Naive thymus-derived CD8-positive, alpha-beta T cell (primary cell): ENCODE measurements at places on chromosomes 1 and 21.

- no peak for DNase-seq
Measured at GRCh38 chr1:55399346-55399745, 184.2 kb upstream of the USP24 start.

DNA sequence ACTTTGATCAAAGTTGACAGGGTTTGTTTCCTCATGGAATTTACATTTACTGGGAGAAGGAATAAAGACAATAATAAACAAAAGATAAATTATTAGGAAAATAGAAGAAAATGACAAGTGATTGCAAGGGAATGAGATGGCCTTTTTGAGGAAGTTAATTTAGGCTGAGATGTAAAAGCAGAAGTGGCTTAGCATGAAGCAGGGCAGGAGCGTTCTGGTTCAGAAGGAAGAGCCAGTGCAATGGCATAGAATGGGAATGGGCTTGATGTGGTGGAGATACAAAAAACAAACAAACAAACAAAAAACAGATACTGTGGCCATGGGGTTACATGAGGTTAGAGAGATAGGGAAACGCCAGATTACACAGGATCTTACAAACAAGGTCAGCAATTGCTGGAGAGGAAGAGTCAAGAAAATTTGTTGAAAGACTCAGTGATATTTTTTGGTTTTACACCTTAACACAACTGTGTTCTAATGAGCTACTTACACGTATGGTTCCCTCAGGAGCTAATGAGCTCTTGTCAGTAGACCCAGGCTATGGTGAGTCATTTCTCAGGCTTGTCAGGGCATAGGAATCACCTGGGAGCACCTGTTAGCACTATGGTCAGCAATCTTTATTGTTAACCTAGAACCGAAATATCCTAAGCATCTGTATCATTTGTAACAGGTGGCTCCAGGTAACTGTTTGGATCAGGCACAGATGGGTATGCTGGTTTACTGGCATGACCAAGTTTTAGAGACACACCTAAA is 8.7 kb upstream of the CADM3 start:
- DNase-seq, result no peak

DNA sequence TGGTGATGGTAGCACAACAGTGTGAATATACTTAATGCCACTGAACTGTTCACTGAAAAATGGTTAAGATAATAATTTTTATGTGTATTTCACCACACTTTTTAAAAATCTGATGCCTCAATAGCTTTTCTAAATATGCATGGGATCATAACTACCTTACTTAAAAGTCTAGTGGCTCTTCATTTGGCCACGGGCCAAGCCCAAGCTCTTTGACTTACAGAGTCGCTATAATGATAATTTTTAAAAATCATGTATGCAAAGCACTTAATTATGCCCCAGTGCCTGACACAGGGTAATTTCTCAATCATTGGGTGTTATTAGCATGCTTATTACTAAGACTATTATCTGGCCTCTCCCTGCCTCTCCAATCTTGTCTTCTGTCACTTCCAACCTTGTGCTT is 7.6 kb upstream of the CNN3 start:
- DNase-seq, result no peak

DNA sequence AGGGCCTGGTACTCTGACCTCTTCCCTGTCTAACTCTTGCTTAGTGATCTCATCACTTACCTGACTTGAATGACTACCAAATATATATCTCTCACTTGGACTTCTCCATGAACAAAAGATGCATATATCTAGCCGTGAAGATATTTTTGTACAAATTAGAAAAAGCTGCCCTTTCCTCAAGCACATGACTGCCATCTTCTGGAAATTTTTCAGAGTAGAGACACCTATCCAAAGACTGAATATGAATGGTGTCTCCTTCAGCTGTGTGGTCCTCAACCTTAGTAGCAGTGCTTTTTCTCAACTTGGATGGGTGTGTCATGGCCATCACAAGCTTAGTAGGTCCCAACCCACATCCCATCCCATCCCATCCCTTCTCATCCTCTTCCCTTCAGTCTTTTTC is 142.3 kb downstream of the DNM3 start:
- no peak for DNase-seq

- no peak for DNase-seq
Measured at GRCh38 chr1:48500541-48501450, 28.8 kb upstream of the SPATA6 start.

- no peak for DNase-seq
Measured at GRCh38 chr1:185570962-185571361, 163.2 kb upstream of the HMCN1 start.

GRCh38 chr1:235996048-235996785 is 68.7 kb downstream of the NID1 start:
- no peak for DNase-seq

DNA sequence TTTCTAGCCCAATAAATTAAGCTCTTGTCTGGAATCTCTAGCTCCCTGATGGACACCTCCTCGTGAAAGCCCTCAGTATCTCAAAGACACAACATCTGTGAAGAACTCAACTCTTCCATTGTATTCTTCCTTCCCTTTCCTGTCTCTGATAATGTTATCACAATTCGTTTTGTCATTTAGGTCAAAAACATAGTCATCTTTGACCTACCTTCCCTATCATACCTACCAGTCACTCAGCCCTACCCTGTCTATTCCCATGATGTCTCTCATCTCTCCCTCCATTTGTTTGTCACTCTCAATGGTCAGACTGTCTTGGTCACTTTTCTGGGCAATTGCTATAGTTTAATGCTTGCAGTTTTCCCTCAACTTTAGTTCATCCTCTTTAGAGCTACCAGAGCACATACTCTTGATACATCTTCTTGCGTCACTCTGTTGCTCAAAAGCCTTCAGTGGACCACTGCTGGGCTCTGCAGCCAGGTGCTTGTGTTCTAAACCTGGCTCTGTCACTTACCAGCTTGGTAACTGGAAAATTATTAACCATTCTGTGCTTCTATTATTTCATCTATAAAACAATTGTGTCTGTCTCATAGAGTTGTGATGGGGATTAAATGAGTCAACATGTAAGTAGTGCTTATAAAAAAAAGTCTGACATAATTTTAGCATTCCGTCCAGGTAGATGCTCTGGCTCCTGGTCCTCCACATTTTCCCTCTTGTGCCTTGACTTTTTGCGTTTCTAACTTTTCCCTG is 39.6 kb downstream of the DDR2 start:
- DNase-seq, result no peak

DNA sequence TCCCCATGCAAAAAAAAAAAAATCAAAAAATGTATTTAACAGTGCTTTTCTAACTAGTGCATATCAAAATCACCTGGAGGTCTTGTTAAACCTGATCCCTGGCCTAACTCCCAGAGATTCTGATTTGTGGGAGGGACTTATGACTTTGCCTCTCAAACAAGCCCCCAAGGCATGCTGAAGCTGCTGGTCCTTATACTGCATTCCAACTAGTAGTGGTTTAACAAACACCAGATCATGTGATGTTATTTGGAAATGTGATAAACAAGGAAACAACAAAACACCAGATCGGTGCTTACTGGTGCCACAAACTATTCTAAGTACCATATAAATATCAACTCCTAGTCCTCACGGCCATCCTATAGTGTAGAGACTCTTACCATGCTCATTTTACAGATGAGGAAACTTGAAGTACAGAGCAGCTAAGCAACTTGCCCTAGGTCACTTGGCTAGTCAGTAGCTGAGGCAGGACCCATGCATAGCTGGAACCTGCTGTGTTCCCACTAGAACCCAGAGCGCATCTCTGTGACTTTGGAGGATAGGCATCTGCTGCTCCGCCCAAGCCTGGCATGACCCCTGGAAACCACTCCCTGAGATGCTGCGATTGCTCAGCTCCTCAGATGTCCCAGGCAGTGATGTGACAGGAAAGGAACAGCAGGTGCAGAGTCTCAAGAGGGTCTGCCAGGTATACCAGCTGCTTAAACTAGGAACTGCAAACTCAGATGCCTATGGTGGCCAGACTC is 38.1 kb downstream of the SOX13 start:
- no peak for DNase-seq

DNA sequence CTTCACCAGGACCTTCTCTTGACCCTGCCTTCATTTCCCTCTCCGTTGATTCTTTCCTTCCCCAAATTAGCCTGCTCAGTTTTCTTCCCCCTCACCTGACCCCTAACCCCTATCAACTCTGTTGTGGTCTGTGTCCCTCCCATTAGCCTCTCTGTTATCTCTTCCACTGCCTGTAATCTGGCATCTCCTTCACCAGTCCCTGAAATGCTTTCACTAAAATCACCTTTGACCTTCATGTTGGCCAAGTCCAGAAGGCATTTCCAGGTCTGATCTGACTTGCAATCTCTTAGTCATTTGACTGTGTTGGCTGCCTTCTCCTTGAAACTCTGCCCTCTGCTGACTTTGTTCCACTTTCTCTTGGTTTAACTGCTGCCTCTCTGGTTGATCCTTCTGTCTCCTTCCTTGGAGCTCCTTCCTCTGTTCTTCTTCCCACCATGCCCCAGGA is 28.2 kb downstream of the ATP8B2 start:
- no peak for DNase-seq

DNA sequence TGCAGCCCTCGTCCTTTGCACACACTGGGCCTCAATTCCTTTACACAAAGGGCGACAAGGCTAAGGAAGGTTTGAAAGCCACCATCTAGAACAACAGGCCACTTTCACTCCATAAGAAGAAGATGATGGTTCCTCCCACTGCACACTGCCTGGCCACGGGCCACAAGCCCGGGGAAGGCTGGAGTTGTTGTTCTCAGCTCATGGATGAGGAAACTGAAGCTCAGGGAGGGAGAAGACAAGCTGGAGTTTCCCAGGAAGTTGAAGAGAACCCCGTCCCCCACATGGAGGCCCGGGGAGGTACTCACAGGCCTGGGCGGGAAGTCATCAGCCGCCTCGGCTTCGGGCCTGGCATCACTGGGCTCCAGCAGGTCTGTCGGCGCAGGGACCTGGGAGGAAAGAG is 24.6 kb upstream of the DDOST start:
- DNase-seq, result no peak

DNA sequence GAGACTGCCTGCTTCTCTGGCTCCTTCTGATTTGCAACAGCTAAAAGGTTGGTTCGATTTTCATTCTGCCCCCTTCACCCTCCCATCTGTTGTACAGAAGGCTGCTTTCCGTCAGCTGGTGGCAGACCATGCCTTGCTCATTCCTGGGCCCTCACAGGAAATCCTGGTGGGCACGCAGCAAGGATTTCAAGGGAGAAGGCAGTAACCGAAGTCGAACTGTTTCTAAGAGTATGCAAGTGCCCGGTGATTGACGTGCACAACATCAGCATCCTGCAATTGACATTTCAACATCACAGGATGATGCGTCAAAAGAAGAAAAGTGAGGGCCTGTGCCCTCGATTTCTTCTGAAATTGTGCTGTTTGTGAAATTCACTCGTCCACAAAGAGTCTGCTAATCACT is 83.8 kb downstream of the PLPP3 start:
- no peak for DNase-seq

DNA sequence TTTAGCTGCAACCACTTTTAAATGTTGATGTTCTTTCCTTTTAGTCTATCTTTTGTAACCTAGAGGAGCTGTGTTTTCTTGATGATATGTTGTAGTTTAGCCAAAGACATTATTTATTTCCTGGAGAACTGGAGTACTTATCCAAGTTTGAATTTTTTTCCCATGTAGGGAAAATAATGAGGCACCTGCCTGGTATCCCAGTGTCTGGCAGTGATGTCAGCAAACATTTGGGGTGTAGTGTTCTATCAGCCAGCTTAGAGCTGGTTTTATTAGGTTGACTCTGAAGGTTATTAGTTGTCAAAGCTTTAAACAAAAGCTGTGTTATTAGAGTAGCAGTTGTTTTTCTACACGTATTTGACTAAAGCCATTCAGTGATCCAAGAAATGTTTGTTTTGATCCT is 3.2 kb downstream of the CTPS1 start:
- DNase-seq, result no peak

- no peak for DNase-seq
Measured at GRCh38 chr1:110696818-110697217, 22.1 kb upstream of the KCNA3 start.

GRCh38 chr1:211473823-211474222 is 18.1 kb downstream of the RD3 start:
- DNase-seq, result no peak

- DNase-seq, result no peak
Measured at GRCh38 chr1:1075148-1075935, 1.2 kb upstream of the RNF223 start.

- no peak for DNase-seq
Measured at GRCh38 chr1:30818568-30819243, 61.1 kb upstream of the LAPTM5 start.

DNA sequence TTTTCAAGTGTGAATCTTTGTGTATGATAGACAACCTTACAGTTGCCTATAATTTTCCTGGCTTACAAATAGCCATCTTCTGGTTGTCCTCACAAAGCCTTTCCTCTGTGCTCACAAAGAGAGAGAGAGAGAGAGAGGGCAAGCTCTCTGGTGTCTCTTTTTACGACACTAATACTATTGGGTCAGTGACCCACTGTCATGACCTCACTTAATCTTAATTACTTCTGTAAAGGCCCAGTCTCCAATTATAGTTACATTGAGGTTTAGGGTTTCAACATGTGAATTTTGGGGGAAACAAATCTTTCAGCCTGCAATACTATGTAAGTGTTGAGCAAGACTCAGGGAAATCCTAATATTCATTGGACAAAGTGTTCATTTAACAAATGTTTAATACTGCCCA is 167.4 kb upstream of the COL11A1 start:
- DNase-seq, result no peak

- no peak for DNase-seq
Measured at GRCh38 chr1:31029026-31029425, 36.5 kb downstream of the PUM1 start.

DNA sequence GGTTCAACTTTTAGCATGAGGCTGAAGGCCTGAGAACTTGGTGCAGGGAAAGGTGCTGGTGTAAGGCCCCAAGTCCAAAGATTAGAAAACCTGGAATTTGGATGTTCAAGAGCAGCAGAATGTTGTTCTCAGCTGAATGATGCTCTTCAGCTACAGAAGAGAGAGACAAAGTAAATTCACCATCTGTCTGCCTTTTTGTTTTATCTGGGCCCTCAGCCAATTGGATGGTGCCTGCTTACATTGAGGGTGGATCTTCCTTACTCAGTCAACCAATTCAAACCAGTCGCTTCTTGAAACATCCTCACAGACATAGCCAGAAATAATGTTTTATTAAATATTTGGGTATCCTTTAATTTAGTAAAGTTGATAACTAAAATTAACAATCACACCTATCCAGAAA is 748.2 kb upstream of the ADAMTS5 start:
- DNase-seq, result no peak

GRCh38 chr1:156627313-156627880 is 8.2 kb downstream of the HAPLN2 start:
- DNase-seq, result no peak

DNA sequence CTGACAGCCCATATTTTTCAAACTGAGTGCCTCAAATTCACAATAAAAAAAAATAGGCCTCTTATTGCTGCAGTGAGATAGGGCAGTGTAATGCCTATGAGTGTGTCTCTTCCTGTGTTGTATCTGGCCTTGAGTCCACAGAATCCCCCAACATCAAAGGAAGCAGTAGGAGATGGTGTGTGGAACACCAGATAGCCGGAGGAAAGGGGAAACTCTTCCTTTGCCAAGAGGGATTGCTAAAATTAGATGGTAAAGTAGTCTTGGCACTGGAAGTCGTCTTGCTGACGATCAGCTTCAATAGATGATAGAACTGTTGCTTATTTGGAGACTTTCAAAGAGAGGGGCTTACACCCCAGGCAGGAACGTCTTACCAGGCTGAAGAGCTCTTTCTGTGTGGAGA is 51.8 kb downstream of the RUNX1 start:
- no peak for DNase-seq
